Progenitor cell of endocrine pancreas (in vitro differentiated cells): ENCODE measurements at places on chromosomes 5 and 9.

DNA sequence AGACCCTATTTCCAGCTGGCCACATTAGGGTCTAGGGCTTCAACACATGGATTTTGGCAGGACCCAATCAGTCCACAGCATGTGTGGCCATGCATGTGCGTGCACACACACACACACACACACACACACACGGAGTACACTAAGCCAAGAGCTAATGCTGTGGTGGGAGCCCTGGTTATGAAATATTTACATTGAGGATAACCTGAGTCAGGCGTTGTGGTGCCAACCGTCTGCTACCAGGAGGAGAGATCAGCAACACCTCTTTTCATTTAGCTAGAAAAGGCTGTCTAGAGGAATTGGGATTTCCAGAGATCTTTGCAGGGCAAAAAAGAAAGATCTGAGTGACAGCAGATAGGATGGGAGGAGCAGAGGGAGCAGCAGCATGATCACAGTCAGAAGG lies 141.5 kb downstream of the TRPM3 start:
- no peaks in the 10 kb centered on the region for H3K4me1 ChIP-seq
- no peak for DNase-seq
- H3K27me3 ChIP-seq, result no peaks in the 10 kb centered on the region
- H3K36me3 ChIP-seq, result no peaks in the 10 kb centered on the region
- no peak overlapping the region for H3K27ac ChIP-seq
- no peak overlapping the region for H3K4me3 ChIP-seq

- peaks cover 20% of the 10 kb centered on the region for H3K27me3 ChIP-seq
- H3K36me3 ChIP-seq, result no peaks in the 10 kb centered on the region
- no peak overlapping the region for H3K4me3 ChIP-seq
- peak overlapping the region; percentile 85 for H3K27ac ChIP-seq
These were observed 5.9 kb upstream of the QSOX2 start for GRCh38 chr9:136251264-136252115.

DNA sequence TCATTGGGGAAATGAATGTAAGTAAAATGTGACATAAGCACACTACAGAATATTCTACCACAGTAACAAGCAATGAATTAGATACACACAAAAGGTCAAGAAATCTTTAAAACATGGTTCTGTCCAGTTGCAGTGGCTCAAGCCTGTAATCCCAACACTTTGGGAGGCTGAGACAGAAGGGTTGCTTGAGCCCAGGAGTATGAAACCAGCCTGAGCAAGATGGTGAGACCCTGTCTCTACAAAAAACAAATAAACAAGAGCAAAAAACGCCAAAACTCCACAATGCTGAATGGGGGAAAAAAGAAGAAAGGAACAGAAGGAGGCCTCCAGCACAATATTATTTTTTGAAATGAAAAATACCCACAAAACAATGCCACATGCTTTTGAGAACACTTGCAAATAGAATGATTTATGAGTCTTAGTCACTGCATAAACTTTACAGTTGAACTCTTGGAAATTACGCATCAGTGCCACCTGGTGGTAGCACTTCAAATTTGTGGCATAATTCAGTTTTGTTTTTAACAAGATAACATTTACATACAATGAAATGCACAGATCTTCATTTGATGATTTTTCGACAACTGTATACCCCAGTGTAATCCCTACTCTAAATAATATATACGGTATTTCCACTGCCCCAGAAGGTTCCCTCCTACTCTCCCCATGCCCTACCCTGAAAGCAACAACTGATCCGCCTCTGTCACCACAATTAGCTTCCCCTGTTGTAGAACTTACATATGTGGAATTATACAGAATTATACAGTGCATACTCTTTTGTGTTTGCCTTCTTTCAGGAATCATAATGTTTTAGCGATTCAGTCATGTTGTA lies 14.4 kb upstream of the SPINK4 start:
- H3K4me1 ChIP-seq, result peaks cover 3% of the 10 kb centered on the region
- peak; percentile 42 for DNase-seq
- no peaks in the 10 kb centered on the region for H3K27me3 ChIP-seq

GRCh38 chr9:4986783-4987182 lies 1.7 kb downstream of the JAK2 start:
- peaks cover 14% of the 10 kb centered on the region for H3K4me1 ChIP-seq
- H3K36me3 ChIP-seq, result peaks cover 2% of the 10 kb centered on the region
- no peak for DNase-seq
- H3K27ac ChIP-seq, result no peak overlapping the region
- no peak overlapping the region for H3K4me3 ChIP-seq
- H3K27me3 ChIP-seq, result peaks cover 12% of the 10 kb centered on the region

GRCh38 chr9:6078382-6079105 lies 63.1 kb upstream of the RANBP6 start:
- no peak for DNase-seq
- no peak overlapping the region for H3K4me3 ChIP-seq
- peak overlapping the region; percentile 86 for H3K27ac ChIP-seq
- H3K36me3 ChIP-seq, result no peaks in the 10 kb centered on the region

GRCh38 chr5:96933764-96934707 lies 1.8 kb upstream of the LNPEP start:
- peak overlapping the region; percentile 99 for H3K27ac ChIP-seq
- H3K36me3 ChIP-seq, result no peaks in the 10 kb centered on the region
- peak overlapping the region; percentile 94 for H3K4me3 ChIP-seq

DNA sequence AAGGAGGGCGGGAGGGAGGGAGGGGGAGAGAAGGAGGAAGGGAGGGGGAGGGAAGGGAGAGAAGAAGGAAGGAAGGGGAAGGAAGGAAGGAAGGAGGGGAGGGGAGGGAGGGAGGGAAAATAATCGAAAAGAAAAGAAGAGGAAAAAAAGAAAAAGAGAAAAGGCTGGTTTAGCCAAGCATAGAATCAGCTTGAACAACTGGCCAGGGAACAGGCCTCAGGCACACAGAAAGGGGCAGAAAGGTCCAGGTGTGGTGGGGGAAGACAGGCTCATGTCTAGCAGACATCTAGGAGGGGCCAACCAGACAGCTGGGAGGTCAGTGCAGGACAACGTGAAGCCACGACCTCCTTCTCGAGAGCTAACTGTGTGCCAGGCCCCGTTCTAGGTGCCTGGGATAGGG lies 141.8 kb downstream of the HSD17B3 start:
- H3K27me3 ChIP-seq, result peaks cover 12% of the 10 kb centered on the region
- H3K4me1 ChIP-seq, result no peaks in the 10 kb centered on the region
- H3K27ac ChIP-seq, result no peak overlapping the region
- no peaks in the 10 kb centered on the region for H3K36me3 ChIP-seq

DNA sequence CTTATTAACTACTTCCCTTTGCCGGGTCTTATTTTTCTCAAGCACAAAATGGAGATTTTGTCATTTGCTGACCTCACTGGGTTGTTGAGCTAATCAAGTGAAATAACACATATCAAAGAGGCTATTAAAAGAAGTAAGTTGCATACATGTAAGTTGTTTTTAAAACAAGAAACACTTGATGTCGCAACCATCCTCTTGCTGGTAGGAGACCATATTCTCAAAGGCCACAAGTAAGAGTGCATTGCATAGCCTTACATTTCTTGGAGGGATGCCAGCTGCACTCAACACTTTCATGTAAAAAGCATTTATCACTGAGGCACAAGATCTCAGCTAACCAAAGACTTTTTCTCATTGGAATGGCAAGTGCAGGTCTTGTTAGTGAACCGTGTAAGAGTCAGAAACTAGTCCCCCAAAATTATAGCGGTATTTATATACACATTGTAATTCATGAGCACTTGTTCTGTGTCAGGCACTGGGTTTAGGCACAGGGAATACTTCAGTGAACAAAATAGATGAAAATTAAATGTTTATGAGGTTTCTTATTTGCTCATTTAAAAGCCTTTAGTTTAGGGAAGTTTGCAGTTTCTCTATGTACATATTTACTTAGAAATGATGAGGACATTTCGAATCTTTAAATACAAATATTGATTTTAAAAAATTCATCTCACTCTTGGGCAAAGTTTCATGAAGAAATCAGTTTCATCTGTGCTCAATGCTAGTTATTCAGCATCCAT lies 72.0 kb downstream of the ZFAND5 start:
- peaks cover 5% of the 10 kb centered on the region for H3K4me1 ChIP-seq
- no peak overlapping the region for H3K4me3 ChIP-seq
- DNase-seq, result no peak
- H3K36me3 ChIP-seq, result peaks cover 3% of the 10 kb centered on the region
- no peaks in the 10 kb centered on the region for H3K27me3 ChIP-seq

GRCh38 chr9:70607926-70608325 lies 193.5 kb upstream of the KLF9 start:
- H3K4me3 ChIP-seq, result no peak overlapping the region
- no peak for DNase-seq
- no peaks in the 10 kb centered on the region for H3K4me1 ChIP-seq
- H3K27me3 ChIP-seq, result no peaks in the 10 kb centered on the region
- H3K27ac ChIP-seq, result no peak overlapping the region

- H3K4me1 ChIP-seq, result peaks cover 5% of the 10 kb centered on the region
- H3K36me3 ChIP-seq, result no peaks in the 10 kb centered on the region
- no peak overlapping the region for H3K4me3 ChIP-seq
- DNase-seq, result no peak
- no peak overlapping the region for H3K27ac ChIP-seq
These were observed 95.3 kb downstream of the PRRT1B start for GRCh38 chr9:131640438-131641137.

DNA sequence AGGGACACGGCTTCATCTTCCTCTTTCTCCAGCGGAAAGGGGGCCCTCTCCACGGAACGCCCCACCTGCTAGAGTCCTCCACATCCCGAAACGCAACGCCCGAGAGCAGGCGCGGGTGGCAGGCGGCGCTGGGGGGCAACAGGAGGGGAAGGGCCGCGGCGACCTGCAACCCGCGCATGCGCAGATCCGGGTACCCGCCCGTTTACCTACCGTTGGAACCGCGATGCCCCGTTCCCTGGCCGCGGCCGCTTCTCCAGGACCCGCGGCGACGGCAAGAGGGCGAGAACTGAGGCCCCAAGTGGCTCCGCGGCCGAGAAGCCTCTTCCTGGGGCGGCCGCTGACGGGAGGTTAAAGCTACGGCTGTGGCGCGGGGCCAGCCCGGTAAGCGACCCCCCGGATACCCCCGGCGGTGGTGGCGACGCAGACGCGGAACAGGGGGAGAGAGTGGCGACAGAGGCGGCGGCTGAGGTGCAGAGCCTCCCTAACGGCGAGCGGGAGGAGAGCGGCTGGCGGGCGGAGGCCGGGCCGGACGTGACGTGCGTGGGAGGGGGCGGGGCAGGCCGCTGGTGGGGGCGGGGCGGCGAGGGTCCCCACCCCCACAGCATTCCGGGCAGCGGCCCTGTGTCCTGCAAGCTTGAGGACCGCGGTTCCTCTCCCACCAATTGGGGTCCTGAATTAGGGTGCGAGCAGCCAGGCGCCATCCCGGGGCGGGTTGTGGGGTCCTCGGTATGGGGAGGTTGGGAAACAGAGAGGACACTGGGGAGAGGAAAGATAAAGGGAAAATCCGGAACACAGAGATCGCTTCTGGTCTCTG lies at the start of gene FAM13B:
Gene FAM13B (minus strand): TSS at position 508 of the 814 bp plus-strand sequence. CDS start 13,968 bp downstream, outside the sequence.
- H3K4me1 ChIP-seq, result peaks cover 26% of the 10 kb centered on the region
- DNase-seq, result peak; percentile 73
- no peaks in the 10 kb centered on the region for H3K27me3 ChIP-seq
- H3K36me3 ChIP-seq, result peaks cover 3% of the 10 kb centered on the region
- peak within 1 kb of the TSS; percentile 98 for H3K4me3 ChIP-seq
- peak within 1 kb of the TSS; percentile 99 for H3K27ac ChIP-seq
